ENCODE measurements at places on chromosomes 4 and X.

GRCh38 chr4:152534541-152535359 is 1.1 kb downstream of the FBXW7 start:
- no peak for DNase-seq

GRCh38 chr4:120466429-120466828 is 399.8 kb upstream of the MAD2L1 start:
- no peak for DNase-seq

DNA sequence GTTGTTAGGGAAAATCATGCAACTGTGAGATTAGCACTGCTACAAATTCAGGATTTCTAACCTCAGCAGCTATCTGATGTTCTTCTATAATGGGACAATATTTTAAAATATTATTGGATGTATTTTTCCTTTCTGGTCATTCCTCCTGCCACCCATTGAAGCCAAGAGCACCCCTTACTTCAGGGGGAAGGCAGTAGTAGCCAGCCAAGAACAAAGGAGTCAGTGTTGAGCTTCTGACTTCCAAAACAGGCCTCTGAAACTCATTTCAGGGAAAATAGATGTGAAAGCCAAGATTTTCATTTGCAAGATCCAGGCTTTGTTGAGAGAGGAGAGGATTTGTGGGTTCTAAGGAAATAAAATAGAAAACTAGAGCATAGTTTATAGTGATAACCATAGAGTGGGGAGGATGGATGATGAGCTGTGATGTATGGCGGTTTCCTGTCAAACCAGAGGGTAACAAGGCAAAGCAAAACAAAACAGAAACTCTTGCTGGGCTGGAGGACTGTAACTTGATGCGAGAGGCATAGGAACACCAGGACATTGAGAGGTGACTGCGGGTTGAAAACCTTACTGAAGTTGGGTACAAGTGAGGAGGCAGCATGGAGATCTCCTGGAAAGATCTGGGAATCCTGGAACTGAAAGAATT is 173.7 kb upstream of the LEF1 start:
- no peak for DNase-seq

DNA sequence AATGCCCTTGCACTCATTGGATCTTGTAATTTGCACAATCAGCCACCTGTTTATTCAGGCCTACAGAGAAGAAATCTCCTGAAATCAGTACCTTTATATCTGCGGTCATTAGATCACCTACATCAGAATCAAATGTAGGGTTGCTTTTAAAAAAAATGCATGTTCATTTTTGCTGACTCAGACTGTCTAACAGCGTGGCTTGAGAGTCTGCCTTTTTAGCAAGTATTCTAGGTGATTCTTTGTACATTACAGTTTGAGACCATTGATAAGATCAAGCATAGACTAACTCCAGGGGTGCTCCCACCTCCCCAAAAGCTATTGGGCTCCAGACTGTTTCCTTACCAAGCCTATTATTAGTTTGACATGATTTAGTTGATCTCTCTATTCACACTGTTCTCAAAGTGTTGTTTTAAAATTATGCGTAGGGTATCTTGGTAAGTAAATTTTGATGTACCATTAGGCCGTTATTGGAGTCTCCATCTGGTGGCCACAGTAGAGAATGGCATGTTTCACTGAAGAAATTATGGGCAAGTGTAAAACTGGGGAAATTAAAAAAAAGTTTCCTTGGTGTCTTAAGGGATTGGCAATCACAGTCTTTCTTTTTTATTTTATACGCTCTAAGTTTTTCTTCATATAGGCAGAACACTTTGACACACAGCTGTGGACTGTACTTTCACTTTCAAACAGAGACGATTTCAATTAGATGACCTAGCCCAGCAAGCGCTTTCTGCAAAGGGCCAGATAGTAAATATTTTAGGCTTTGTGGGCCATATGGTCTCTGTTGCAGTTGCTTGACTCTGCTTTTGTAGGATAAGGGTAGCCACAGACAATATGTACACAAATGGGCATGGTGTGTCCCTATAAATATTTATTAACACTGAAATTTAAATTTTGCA is 33.7 kb upstream of the MSL3 start:
- no peak for DNase-seq

GRCh38 chr4:152976212-152976761 is 40.2 kb downstream of the FHDC1 start:
- DNase-seq = no peak

GRCh38 chr4:133178956-133179355 is 29.9 kb downstream of the PCDH10 start:
- DNase-seq = no peak
